RWPE2 (cell line): ENCODE measurements at places on chromosomes 16 and 17.

DNA sequence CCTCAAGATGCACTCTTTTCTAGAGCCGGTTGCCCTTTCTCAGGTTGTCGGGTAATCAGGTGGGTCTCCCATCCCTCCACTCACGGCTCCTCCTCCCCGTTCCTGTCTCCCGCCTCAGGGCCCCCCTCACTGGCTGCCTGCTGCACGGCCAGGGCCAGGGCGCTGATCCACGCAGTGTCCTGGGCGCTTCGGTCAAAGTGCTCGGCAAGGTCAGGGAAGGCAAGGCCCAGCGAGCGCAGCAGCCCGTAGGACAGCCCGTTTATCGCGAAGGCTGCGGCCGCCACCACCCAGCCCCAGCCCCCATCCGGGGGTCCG is 753 bp downstream of the SLC16A11 start:
- H3K36me3 ChIP-seq = no peaks in the 10 kb centered on the region
- H3K27ac ChIP-seq = no peak overlapping the region
- H3K27me3 ChIP-seq = peaks cover 10% of the 10 kb centered on the region
- no peak for DNase-seq

- H3K36me3 ChIP-seq = no peaks in the 10 kb centered on the region
- no peak for DNase-seq
- H3K27ac ChIP-seq = no peak overlapping the region
- H3K4me1 ChIP-seq = no peaks in the 10 kb centered on the region
Measured at GRCh38 chr16:24221219-24221618, 34.9 kb upstream of the CACNG3 start.

DNA sequence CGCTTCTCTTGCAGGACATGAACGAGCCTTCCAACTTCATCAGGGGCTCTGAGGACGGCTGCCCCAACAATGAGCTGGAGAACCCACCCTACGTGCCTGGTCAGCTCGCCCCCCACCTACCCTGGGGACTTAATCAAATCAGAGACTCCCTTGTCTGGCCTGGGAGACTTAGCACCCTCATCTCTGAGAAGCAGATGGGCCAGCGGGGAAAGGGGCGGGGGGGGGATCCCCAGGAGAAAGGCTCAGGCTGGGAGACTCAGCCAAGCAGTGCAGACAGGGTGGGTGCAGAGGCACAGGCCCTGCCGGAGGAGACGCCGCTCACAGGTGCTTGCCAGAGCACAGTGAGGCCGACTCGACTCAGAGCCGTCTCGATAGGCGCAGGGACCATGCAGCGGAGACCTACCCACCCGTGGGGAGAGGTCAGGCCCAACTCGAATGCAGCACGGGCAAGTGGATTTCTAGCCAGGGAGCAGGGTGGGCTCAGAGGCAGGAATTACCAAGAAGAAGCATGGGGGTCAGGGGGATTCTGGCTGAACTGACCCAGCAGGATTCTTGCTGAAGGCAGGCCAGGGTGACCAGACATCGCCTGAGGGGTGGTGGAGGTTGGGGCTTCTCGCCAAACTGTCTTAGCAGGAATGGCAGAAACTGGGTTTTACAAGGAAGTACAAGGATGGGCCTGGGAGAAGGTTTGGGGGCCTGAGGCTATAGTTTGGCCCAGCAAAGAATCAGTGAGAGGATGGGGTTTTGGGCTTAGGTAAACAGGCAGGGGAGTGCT is 9.7 kb downstream of the GAA start:
- H3K36me3 ChIP-seq = no peaks in the 10 kb centered on the region
- no peak overlapping the region for H3K27ac ChIP-seq
- peaks cover 11% of the 10 kb centered on the region for H3K4me1 ChIP-seq
- no peak overlapping the region for H3K4me3 ChIP-seq

- H3K27ac ChIP-seq = peak overlapping the region; percentile 47
- H3K36me3 ChIP-seq = no peaks in the 10 kb centered on the region
- no peak overlapping the region for H3K4me3 ChIP-seq
- H3K27me3 ChIP-seq = no peaks in the 10 kb centered on the region
- no peak for DNase-seq
- peaks cover 21% of the 10 kb centered on the region for H3K4me1 ChIP-seq
Measured at GRCh38 chr16:57915811-57916488, 55.0 kb downstream of the CNGB1 start.

- H3K4me3 ChIP-seq = no peak overlapping the region
- H3K27ac ChIP-seq = no peak overlapping the region
- H3K4me1 ChIP-seq = peaks cover 4% of the 10 kb centered on the region
- no peaks in the 10 kb centered on the region for H3K27me3 ChIP-seq
Measured at GRCh38 chr16:82044585-82044911, 9.5 kb downstream of the HSD17B2 start.

GRCh38 chr16:80274576-80275191 is 266.1 kb upstream of the DYNLRB2 start:
- H3K27me3 ChIP-seq = no peaks in the 10 kb centered on the region
- H3K27ac ChIP-seq = peak overlapping the region; percentile 44
- no peaks in the 10 kb centered on the region for H3K36me3 ChIP-seq

GRCh38 chr16:84922351-84923120 is 88.8 kb downstream of the ZDHHC7 start:
- DNase-seq = no peak
- H3K27me3 ChIP-seq = no peaks in the 10 kb centered on the region
- H3K4me1 ChIP-seq = no peaks in the 10 kb centered on the region
- no peaks in the 10 kb centered on the region for H3K36me3 ChIP-seq

DNA sequence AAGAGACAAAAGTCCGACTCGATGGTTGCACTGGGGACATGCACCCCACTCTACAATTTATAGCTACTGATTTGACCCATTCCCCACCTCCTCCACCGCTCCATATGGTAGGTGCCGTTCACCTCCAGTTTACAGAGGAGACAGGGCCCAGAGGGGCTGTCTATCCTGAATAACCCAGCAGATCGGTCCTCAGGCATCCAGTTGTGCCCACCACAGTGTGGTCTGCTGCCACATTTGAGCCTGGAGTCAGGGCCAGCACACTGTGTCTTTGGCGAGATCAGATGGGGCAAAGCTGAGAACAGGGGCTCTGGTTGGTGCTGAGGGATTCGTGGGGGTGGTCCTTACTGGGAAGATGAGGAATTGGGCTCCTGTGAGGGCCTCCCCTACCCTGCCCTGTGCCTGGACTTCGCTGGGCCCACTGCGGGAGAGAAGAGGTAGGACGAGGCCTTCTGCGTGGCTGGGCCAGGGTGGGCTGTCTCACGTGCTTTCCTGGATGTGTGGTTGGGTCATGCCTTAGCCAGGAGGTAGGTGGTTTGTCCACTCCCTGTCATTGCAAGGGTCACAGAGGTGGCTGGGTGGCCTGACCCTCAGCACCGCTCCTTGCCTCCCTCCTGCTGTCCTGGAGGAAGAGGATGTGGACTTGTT is 2.8 kb downstream of the ADCY7 start:
- H3K27ac ChIP-seq = no peak overlapping the region
- DNase-seq = peak; percentile 60
- H3K4me1 ChIP-seq = peaks cover 12% of the 10 kb centered on the region
- H3K36me3 ChIP-seq = no peaks in the 10 kb centered on the region
- no peaks in the 10 kb centered on the region for H3K27me3 ChIP-seq

DNA sequence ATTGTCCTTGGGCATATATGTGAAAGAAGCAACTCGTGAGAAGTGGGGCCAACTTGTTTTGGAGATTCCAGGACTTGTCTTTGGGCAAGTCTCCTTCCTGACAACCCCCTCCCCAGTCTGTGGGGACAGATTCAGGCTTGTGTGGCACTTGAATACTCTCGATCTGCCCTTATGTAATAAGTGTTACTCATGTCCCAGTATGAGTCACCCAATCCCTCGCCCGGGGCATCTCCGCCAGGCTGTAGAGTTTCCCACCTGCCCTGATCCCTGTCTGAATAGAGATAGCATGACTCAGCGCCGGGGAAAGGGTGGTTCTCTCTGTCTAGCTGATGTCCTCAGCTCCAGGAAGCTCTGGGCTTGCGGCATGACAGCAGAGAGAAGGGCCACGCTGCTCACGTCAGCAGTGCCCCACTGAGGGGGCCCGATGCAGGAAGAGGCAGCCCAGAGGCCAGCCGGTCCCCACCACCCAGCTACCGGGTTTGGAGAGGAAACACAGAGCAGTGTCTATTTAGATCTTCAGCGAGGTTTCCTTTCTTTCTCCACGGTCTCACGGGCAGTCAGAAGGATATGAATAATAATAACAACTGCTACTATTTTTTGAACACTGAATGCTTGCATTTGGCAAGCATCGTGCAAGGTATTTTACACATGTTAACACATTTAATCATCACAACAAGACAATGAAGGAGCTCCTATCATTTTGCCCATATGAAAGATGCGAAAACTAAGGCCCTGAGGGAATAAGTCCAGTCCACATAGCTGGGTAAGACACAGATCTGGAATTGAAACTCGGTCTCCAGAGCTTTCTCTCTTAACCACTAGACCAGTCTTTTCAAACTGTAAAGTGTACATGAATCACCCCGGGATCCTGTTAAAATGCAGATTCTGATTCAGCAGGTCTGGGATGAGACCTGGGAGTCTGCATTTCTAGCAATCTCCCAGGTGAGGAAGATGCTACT is 426.7 kb upstream of the MAF start:
- peak; percentile 98 for DNase-seq
- H3K27ac ChIP-seq = peak overlapping the region; percentile 88
- H3K36me3 ChIP-seq = no peaks in the 10 kb centered on the region
- peaks cover 26% of the 10 kb centered on the region for H3K4me1 ChIP-seq

DNA sequence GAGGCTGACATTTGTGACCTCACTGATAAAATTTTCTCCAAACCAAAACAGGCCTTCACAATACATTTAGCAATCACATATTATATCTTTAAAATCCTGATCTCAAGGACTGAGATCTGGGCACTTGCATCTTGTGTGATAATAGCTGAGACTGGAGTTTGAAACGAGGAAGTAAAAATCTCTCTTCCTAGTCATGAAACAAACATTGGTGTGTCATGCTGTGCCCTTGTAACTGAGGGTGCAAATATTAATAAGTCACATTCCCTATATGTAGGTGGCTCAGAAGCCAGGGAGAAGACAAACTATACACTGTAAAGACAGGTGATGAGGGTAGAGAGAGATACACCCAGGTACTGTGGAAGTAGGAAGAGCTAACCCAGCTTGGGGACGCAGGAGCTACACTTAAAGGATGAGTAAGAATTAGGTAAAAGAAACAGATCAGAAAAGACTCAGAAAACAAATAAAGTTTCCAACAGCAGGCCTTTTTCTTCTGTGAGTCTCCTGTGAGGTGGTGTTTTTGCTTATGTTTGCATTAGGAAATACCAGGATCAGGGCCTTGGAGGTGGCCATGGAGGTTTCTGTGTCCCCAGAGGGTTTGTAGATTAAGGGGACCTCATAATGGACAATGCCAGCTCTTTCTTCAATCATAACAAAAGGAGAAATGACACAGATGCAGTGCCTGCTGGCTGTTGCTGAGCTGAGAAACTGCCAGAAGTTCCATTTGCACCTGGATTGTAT is 335.7 kb downstream of the GRIN2A start:
- DNase-seq = no peak
- no peak overlapping the region for H3K4me3 ChIP-seq
- H3K27ac ChIP-seq = peak overlapping the region; percentile 88
- H3K4me1 ChIP-seq = peaks cover 34% of the 10 kb centered on the region
- H3K27me3 ChIP-seq = no peaks in the 10 kb centered on the region

DNA sequence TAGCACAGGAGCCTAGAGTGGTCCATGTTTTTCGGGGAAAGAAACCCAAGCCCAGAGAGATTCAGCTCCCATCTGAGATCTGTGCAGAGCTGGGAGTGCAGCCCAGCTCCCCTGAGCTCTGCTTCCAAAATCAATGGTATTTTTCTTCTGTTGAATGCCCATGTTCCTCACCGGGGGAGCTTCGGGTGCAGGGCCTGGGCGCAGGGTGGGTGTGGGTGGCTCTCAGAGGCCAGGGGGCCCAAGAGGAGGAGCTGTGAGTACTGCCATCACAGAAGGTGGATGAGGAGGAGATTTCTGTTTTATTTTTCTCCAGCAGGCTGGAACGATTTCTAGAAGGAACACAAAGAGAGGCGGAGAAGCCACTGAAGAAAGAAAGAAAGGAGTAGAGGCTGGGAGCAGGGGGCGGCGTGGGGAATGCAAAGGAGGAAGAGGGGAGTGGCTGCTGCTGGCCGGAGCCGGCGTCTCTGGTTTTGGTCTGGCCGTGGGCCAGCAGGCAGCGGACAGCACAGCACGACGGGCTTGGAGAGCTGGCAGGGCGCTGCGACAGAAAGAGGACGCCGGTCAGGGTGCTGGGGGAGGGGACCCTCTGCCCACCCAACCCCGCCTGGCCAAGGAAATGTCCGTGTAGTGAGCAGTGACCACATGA is 76.2 kb upstream of the KSR1 start:
- H3K4me3 ChIP-seq = no peak overlapping the region
- H3K36me3 ChIP-seq = no peaks in the 10 kb centered on the region

DNA sequence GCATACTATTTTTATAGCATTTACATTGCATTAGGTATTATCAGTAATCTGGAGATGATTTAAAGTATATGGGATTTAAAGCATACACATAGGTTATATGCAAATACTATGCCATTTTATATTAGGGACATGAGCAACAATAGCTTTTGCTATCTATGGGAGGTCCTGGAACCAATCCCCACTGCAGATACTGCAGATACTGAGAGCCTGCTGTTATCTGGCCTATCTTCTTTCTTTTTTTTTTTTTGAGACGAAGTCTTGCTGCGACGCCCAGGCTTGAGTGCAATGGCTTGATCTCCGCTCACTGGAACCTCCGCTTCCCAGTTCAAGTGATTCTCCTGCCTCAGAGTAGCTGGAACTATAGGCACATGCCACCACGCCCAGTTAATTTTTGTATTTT is 37.4 kb downstream of the STH start:
- no peak overlapping the region for H3K27ac ChIP-seq
- no peaks in the 10 kb centered on the region for H3K4me1 ChIP-seq
- H3K27me3 ChIP-seq = no peaks in the 10 kb centered on the region
- H3K4me3 ChIP-seq = no peak overlapping the region
- peaks cover 99% of the 10 kb centered on the region for H3K36me3 ChIP-seq

DNA sequence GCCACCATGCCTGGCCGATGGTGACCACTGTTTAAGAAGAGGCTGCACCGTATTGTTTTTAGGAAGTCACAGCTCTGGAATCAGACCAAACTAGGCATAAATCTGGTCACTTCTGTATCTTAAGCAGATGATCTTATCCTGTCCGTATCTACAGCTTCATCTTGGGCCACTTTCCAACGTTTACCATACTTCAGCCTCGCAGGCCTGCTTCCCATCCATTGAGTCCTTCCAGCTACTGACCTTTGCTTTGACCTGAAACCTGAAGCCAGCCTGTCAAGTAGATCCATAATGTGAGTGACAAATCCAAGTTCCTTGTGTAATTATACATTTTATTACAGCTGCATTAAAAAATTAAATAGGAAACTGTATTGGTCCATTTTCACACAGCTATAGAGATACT is 1033.0 kb downstream of the CDH11 start:
- peaks cover 13% of the 10 kb centered on the region for H3K4me1 ChIP-seq
- no peak for DNase-seq
- no peaks in the 10 kb centered on the region for H3K36me3 ChIP-seq
- no peak overlapping the region for H3K27ac ChIP-seq
- no peak overlapping the region for H3K4me3 ChIP-seq

DNA sequence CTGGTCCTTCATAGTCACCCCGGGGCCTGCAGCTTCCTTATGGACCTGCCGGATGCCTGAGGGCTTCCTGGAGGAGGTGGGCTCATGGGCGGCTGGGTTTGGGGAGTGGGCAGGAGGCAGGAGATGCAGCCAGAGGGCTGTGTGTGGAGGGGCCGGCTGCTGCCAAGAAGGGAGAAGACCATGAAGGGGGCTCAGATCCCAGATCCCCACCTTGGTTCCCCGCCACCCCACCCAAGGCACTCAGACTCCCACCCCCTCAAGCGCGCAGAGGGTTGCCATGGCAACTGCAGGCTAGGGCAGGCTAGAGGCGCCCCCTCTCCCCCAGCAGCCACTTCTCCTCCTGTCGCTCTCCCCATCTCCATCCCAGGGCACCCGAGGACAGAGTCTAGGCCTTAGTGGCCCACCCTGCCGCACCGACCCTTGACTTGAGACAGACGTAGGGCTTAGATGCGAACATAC is 104.5 kb downstream of the CRLF3 start:
- peak; percentile 29 for DNase-seq
- H3K4me3 ChIP-seq = no peak overlapping the region
- no peaks in the 10 kb centered on the region for H3K27me3 ChIP-seq
- no peaks in the 10 kb centered on the region for H3K36me3 ChIP-seq
- no peak overlapping the region for H3K27ac ChIP-seq
